ENCODE measurements at places on chromosomes 6 and 20. TPM values are rescaled to one million over a fixed set of nuclear protein-coding genes. Genes with fewer than 3 reads are reported as not detected.

The TCP11 gene
- total RNA-seq, result 0.07 TPM

The HCK gene
- total RNA-seq, result not detected

The BMP5 gene
- 0.03 TPM for total RNA-seq

The TMEM181 gene
- total RNA-seq, result 59.8 TPM

The CCM2L gene
- total RNA-seq, result not detected

All from smooth muscle cell of the pulmonary artery (primary cell).